Left ventricle myocardium inferior (tissue), 1 donor: ENCODE measurements at places on chromosomes 11 and 22. TPM values are rescaled to one million over a fixed set of nuclear protein-coding genes. Genes with fewer than 3 reads are reported as not detected.

DNA sequence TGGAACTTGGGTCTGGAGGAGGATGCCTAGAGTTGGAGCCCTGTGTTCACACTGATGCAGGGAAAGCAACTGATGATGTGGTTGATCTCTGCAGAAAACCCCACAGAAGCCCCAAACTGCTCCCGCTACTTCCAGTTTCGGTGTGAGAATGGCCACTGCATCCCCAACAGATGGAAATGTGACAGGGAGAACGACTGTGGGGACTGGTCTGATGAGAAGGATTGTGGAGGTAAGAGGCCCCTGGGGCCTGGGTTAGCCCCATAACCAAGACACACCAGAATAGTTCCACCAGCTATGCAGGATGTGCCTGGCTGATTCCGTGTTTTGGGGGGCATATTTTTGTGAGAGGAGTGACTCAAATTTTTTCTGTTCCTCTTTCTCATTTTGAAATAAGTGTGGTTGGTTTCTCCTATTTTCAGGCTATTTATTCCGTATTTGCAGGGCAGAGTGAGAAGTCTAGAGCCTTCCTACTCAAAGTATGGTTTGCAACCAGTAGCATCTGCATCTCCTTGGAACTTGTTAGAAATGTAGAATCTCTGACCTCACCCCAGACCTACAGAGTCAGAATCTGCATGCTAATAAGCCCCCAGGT lies 137.3 kb upstream of the SORL1-AS1 start:
- no peak for DNase-seq

- DNase-seq = peak; percentile 8
These were observed 4.2 kb downstream of the IL17REL start for GRCh38 chr22:50008151-50009040.

DNA sequence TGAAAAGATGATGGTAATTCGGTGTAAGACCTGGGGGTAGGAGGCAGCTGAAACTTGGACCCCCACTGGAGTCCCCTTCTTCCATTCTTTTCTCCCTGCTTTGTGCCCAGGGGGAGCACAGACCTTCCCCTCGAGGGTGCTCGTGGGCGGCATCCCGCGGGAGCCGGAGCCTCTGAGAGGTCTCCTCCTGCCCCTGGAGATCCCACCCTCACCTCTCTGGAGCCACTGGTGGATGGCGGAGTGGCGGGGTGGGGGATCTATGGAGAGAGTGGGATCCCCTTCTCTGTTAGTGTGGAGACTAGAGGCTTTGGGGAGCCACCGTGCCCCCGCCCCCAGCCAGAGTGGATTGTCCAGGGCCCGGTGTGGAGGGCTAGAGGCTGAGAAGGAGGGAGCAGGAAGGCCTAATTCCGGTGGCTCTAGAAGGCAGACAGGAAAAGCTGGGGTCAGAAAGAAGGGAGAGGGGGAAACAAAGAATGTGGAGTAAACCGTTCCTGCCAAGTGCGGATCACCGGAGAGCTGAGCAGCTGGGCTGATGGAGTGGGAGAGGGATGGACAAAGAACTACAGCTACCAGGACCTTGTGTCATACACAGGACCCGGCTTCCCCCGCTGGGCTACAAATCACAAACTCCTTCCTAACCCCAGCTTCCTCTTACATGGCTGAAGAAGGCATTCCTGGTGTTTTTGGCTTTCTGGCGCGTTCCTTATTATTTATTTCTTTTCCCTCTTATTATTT lies 41.9 kb downstream of the KCNJ1 start:
- DNase-seq = no peak

DNA sequence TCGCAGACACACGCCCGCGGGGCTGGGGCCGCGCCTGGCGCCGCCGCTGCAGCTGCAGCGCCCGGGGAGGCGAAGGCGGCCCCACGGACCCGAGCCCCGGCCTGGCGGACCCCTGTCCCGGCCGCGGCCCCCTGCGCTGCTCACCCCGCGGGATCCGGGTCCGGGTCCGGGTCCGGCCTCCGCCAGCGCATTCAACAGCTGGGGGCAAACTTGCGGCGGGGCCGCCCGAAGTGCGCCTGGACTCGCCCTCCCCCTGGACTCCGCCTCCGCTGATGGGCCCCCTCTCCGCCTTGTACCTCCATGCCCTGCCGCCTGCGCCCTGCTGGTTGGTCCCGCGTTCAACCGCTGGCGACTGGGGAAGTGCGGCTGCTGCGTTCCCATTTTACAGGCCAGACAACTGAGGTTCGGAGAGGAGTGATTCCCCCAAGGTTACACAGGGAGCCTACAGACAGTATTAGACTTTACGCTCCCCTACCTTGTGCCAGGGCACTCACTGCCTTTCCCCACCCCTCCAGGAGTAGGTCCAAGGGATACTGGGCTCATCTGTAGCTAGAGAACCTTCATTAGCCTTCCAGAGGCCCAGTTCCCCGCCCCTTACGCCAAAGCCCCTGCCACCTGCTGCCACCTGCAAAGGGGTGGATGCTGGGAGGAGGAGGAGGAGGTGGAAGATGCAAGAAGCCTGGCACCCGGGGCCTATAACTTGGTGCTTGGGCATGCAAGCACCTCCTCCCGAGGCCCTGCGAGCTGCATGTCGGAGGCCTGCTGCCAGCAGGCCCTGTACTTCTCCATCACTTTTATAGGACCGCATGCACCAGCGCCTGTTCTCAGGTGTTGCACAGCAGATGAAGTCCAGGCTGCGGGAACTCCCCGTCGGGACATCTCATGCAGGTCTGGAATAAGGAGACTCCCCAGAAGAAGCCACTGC lies 694 bp upstream of the ELFN2 start:
- DNase-seq = no peak

- DNase-seq = no peak
These were observed 330.2 kb upstream of the B3GAT1 start for GRCh38 chr11:134742224-134742612.

GRCh38 chr11:80486678-80487077 lies 1045.8 kb upstream of the TENM4 start:
- no peak for DNase-seq

DNA sequence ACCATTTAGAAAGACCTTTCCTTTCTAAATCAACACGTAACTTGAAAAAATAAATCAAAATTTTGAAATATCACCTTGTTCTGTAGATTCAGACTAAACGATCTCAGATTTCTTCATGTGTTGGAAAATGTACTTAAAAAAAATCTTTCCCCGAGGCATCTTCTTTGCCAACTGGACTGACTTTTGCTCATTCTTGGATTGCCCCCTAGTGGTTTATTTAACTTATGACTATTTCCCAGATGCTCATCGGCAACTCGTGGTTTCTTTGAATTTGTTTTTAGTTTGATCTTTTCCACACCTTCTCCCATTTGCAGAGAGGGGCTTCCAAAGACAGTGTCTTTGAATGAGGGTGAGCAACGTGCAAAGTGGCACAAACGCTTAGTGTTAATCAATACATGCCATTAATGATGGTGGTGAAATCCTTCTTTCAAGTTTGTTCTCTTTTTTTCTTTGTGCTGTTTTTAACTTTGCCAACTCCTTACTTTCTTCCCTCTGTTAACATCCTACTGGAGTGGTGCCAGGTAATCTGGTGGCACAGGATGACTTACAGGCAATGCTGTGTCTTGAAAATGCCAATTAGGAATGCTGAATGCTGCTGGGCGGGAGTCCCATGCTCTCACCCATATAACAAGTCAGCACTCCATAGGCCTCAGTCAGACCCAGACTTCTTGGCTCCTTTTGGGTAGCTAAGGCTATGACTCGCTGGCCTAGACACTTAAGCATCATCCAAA lies 18.3 kb downstream of the PRSS23 start:
- no peak for DNase-seq

DNA sequence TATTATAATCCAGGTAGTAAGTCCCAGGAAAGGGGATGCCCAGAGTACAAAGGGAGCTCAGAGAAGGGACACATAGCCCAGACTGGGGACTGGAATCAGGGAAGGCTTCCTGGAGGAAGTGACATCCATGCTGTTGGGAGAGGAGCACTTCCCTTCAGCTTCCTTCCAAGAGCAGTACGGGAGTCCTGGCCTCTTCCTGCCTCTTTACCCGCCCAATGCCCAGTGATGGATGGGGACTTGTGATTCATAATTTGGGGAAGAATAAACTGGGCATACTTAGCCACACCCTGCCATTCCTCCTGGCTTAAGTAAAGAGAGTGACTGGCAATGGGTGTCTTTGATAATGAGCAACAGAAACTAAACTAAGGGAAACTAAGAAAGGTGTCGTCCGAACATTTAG lies 11.5 kb downstream of the C11orf91 start:
- no peak for DNase-seq

DNA sequence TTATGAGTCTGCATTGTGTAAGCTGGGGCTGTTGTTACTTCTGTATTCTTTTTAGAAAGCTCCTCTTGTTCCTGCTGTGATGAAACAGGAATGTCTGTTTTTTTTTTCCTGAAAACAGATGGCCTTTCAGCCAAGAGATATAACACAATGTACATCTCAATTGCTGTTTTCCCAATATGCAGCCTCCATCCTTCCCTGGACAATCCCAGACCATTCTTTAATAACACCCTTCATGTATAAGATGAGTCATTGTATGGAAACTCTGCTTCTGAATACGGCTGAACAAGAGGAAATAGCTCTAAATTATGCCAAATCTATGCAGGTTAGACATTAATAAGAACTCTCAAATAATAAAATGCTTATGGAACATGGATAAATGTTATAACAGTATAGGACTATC lies 60.2 kb upstream of the LRRC4C start:
- DNase-seq = no peak

DNA sequence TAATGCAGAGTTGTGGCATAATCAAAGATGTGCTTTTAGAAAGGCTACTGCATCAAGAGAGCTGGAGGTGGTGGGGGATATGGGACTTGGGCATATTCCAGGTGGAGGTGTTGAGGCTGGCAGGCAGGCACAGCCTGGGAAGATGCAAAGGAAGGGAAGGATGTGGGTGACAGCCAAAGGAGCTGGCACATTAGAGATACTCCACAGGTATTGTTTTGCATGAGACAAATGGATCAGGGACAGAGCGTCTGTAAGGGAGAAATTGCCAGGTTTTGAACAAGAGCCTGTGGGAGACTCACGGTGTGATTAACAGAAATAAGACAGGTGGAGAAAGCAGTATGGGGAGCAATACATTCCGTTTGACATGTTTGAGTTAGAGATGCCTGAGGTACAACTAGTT lies 263.7 kb downstream of the NELL1 start:
- no peak for DNase-seq

The OR8D1 gene
- total RNA-seq = not detected

The PHOX2A gene
- not detected for total RNA-seq

The OR6A2 gene
- not detected for total RNA-seq

The OR8D4 gene
- not detected for total RNA-seq
